ENCODE measurements at places on chromosomes 5 and 9.

- no peak for DNase-seq
These were observed 166.6 kb downstream of the SMARCA2 start for GRCh38 chr9:2181792-2182191.

- DNase-seq = no peak
These were observed 24.2 kb upstream of the CKMT2 start for GRCh38 chr5:81208904-81209303.

DNA sequence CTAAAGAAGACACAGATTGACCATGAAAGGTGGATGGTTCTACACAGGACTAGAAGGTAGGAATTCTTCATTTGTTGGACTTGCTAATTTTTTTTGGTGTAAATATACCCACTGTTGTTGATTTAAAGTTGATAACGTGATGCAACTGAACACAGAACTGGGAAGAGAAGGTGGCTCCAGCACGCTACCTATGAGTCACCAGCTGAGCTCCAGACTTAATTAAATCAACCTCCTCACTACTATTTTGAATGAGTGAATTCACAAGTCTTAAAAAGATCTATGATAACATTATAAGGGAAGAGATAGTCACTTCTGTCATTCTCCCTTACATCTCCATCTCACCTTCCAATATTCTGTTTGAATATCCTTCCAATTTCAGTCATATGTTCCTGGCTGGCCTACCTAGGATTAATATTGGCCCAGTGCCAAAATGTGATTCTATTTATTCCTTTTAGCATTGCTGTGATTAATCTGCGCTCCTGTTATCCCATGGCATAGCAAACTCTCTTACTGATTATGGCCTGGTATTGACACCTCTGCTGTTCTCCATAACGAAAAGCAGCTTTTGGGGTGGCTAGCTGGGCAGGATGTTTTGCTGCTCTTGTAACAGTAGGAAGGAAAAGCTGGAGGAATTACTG lies 135.9 kb upstream of the CCDC152 start:
- DNase-seq = no peak

GRCh38 chr9:70553707-70554673 lies 139.5 kb upstream of the KLF9 start:
- DNase-seq = no peak

GRCh38 chr5:158166424-158166823 lies 307.5 kb upstream of the CLINT1 start:
- no peak for DNase-seq

GRCh38 chr5:36273809-36274526 lies 27.7 kb downstream of the RANBP3L start:
- no peak for DNase-seq

GRCh38 chr5:38948501-38948900 lies 102.7 kb downstream of the OSMR start:
- no peak for DNase-seq

DNA sequence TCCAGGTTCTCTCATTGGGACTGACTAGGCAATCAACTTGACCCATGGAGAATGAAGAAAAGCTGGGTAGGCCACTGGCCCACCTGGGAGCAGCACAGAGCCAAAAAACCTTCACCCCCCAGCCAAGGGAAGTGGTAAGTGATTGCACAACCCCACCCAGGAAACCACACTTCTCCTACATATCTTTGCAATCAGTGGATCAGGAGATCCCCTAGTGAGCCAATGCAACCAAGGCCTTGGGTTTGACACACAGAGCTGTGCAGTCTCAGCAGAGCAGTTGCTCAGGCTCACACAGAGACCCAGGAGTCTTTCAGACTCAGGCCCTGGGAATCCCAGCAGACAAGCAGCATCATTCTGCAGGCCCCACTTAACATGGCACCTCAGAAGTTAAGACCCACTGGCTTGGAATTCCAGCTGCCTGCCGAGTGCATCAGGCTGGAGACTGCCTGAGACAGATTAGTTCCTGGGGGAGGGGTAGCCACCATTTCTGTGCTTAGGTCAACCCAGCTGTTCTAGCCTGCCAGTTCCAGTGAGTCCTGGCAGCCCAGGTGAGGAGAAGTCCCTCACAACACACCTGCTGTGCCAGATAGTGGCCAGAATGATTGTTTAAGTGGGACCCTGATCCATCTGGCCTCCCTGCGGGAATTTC lies 136.4 kb downstream of the SAXO1 start:
- DNase-seq = no peak

- DNase-seq = no peak
These were observed 192.4 kb upstream of the PUM3 start for GRCh38 chr9:3036333-3036700.

DNA sequence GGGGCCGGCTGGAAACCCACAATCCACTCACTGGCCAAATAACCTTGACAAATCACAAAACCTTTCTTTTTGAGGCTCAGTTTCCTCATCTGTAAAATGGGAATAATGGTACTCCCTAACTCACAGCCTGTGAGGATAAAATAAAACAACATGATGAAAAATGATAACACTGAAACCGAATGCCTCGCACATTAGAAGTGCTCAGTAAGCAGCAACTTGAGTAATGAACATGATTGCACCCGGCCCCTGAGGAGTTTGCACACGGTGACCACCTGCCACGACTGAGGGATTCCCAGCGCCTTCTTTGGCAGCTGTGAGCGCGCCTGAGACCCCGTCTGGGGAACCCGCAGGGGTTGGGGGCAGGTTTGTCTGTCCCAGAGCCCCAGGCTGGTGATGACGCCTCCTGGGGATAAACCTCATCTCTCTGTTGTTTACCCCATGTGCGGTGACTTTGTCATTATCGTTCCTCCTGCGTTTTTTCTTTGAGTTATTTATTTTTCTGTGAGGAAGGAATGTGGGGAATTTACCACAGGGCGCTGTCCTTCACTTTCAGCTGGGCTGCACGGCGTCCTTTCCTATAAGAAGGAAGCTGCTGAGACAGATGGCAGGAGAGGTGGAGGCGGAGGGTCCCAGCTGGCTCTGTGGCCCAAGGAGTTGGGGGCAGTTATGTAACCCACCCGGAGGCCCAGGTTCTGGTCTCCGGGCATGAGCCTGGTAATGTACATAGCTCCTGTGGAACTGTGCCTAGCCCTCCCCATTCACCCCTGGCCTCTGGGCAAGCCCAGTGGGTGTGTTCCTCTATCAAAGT lies 3.0 kb upstream of the SYNPO start:
- no peak for DNase-seq

- DNase-seq = no peak
These were observed 2.0 kb downstream of the CD74 start for GRCh38 chr5:150410524-150411244.

DNA sequence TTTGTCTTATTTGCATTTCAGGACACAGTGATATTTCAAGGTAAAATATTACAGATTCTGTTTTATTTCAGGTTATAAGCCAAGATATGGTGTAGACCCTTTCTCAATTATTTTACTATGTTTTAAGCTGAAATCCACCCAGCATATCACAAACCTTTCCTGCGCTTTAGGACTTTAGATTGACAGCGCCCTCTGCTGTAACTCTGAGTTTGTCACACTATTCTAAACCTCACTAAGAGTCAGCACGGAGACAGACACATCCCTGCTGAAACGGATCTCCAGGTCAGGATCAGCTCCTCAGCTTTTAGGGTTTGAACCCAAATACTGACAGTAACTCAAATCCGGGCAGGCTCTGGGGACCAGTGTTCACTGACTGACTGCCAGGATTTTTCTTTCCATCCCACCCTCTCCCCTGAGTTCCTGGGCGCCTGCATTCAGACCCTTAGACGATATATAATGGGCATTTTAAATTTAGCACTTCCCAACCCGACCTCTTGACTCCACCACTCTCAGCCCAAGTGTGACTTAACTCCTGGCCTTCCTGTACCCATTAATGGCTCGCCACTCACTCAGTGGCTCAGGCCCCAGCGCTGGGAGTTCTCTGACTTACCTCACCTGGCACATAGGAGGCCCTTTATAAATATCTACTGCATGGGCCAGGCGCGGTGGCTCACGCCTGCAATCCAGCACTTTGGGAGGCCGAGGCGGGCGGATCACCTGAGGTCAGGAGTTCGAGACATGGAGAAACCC lies 33.5 kb downstream of the TLX3 start:
- DNase-seq = no peak

DNA sequence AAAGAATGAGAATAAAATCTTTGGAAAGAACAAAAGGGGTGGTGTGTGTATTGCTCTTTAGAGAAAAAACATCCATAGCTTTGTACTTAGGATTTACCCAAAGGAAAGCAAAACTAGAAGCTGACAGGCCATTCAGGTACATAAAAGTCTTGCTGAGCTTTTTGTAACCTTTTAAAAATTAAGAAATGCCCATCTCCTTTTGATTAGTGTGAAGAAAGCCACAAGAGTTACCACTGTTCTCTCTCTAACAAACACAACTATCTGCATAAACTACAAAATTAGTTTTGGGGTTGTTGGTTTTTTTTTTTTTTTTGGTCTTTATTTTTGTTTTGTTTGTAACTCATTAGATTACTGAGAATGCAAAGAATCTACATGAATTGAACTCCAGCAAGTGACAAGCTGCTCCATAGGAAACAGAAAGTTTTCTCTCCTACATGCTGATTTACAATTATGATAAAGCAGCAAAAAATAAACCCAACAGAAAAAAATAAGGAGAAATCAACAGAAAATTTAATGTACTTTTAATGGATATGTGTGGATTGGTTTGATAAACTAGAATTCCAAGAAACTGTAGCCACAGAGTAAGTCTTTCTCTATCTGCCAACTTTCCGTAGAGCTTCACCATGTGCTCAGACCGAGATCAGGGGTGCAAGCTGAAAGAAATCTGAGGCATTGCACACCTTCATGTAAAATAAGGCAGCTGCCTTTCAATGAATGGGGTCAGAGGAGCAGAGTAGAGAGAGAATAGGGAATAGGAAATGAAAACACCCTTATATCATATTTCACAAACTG lies 12.3 kb downstream of the BAAT start:
- no peak for DNase-seq

All from omental fat pad (tissue), 4 donors.